ENCODE measurements at places on chromosomes 13 and 19. TPM values are rescaled to one million over a fixed set of nuclear protein-coding genes. Genes with fewer than 3 reads are reported as not detected.
A peak's percentile ranks its signal among the peaks of the same experiment; 100 is the strongest.

- no peak for DNase-seq
These were observed 79.0 kb upstream of the SLC7A1 start for GRCh38 chr13:29674532-29674931.

DNA sequence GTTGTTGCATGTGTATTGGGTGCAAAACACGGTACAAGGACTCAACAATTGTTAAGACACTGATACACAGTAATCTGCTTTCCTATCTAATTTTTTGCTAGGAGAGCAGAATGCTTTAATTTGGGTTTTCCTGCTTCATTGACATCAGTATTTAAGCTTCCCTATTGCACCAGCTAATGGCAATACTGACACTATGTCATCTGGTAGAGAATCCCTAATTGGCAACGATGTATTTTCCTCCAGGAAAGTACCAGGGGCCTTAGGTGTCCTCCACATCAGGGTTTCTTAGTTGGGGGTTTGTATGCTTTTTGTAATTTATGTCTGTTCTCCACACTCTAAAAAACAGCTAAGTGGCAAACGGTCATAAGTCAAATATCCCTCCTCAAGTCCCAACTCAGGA, 76.5 kb upstream of the FRY start:
- DNase-seq: no peak

The KLK7 gene
- total RNA-seq: not detected

- no peak for DNase-seq
These were observed 27.6 kb upstream of the MATK start for GRCh38 chr19:3813473-3814392.

DNA sequence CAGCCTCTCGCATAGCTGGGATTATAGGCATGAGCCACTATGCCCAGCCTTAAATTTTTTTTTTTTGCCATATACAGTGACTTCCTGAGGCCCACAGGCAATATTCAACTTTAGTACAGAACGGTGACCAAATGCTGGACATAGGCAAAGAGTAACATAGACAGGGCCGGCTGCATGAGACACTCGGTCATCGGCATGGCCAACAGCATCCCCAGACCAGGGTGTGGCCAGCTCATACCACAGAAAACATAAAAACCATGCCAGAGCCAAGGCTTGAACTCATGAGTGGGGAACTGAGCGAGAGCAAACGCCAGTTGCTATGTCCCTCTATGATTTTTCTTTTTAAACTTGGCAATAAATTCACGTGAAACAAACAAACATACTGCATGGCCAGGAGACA, 17.0 kb downstream of the KANK2 start:
- DNase-seq: no peak

The CGB2 gene
- total RNA-seq: not detected

The PTH2 gene
- not detected for total RNA-seq

The ZFP82 gene
- 1.6 TPM for total RNA-seq

DNA sequence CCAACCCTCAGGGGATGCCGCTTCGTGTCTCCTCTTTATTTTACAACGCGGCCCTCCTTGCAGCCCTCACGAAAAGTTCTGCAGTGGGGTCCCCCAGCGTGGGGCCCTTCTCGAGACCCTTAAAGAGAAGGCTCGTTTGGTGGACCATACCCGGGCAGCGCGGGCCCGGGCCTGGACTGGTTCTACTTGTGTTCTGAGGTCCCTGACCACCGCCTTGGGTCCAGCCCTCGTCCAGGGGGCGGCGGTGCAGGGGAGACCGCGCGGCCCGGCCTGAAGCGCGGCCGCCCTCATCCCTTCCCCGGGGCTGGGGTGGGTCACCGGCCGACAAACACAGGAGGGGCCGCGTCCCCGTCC, 400 bp upstream of the SERP2 start:
- no peak for DNase-seq

- no peak for DNase-seq
These were observed 30.1 kb upstream of the OBI1 start for GRCh38 chr13:78689011-78689410.

DNA sequence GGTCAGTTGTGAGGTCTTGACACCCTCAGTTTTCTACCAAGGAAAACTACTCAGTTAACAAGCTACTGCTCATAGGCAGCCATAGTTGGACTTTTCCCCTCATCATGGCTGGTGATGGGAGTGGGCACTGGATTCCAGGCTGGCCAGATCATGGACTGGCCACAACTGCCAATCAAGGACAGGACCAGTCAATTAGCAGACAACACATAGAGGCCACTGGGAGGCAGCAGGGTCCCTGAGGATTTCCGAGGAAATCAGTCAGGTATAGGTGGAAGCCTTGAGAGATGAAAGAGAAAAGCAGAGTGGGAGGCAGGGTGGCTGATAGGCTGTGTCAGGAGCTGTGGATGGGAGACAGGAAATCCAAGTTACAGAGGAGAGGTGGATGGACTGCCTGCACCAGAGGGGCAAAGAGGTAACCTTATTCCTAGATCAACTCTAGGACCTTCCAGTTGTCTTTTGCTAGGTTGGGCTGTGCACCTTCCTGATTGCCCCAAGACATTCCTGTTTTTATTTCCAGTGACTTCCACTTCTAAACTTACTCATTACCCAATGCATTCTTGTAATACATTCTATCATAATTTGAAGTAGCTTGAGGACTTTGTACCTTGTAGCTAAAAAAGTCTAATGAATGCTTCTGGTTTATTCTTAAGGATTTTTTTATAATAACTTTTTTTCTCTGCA, 361.8 kb downstream of the KCNRG start:
- no peak for DNase-seq

GRCh38 chr13:32984857-32985626, 31.2 kb upstream of the KL start:
- DNase-seq: peak; percentile 21

The ITM2B gene
- 473 TPM for total RNA-seq

- DNase-seq: peak; percentile 31
These were observed 427 bp downstream of the ZNF160 start for GRCh38 chr19:53102756-53103233.

The OXGR1 gene
- 2.0 TPM for total RNA-seq

The SLITRK5 gene
- total RNA-seq: 0.24 TPM

DNA sequence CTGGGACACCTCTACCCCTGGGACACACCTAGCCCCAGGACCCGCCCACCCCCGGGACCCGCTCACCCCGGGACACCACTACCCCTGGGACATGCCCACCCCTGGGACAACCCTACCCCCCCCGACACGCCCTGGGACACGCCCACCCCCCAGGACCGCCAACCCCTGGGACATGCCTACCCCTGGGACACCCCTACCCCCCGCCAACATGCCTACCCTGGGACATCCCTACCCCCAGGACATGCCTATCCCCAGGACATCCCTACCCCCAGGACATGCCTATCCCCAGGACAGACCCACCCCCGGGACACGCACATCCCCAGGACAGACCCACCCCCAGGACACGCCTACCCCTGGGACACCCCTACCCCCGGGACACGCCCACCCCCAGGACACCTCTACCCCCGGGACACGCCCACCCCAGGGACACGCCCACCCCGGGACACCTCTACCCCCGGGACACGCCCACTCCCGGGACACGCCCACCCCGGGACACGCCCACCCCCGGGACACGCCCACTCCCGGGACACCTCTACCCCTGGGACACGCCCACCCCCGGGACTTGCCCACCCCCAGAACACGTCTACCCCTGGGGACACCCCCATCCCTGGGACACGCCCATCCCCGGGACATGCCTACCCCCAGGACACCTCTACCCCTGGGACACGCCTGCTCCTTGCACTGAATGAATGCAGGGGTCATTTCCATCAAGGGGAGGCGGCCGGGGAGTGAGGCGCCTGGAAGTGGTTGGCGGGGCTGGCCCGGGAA, 32.3 kb downstream of the ADPRHL1 start:
- DNase-seq: no peak

DNA sequence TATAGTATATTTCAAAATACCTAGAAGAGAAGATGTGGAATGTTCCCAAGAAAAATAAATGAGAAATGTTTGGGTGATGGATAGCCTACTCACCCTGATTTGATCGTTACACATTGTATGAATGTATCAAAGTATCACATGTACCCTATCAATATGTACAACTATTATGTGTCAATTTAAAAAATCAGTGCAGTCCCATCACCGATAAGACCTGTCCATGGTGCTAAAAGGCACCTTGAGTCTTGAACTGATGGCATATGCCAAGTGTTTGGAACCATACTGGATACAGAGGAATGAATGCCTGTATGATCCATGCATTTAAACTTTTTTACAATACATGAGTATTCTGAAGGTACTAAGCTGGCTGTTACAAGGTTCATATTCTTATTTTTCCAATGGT, 50.2 kb upstream of the ZNF835 start:
- DNase-seq: no peak

DNA sequence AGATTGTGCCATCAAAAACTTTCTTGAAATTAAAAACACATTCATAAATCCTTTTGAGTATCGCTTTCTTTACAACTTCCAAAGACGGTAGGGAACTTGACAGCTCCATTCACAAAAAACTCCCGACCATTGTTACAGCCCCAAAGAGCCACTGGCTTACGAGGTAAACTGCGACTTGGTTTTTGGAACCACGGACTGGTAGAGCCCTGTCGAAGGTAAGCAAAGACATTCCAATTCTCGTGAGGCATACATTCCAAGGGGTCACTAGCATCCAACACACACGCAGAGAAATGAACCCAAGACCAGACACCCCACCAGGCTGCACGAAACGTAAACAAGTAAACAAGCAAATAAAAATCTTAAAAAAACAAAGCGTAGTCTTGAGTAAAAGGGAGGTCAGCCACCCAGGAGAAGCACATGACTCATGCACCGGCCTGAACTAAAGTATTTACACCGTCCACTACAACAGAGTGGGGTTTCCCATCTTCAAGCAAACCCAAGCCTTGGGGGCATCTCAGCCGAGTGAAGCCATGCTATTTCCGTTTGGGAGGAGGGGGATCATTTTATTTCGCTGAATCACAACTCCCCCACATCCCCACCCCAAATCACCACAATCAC, 1.4 kb downstream of the BRD4 start:
- no peak for DNase-seq

DNA sequence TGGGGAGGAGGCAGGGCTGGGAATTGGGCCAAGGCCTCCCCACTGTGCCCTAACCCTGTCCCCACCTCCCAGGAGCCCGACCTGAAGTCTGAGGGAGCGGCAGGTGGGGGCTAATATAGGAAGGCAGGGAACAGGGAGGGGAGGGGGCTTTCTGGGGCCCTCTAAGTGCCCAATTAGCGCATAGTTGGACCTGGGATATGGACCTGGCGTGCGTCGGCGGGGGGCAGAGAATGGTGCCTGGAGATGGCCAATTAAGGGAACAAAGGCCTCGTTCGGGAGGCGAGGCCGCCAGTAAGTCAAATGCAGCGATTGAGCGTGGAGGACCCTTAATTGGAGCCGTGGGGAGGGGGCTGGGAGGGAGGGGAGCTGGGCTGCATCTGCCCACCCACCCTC, at the start of gene C19orf85:
TSS of gene C19orf85 (minus strand) at position 90 of the 393 bp plus-strand sequence. CDS start 197 bp downstream, outside the sequence.
- no peak for DNase-seq

DNA sequence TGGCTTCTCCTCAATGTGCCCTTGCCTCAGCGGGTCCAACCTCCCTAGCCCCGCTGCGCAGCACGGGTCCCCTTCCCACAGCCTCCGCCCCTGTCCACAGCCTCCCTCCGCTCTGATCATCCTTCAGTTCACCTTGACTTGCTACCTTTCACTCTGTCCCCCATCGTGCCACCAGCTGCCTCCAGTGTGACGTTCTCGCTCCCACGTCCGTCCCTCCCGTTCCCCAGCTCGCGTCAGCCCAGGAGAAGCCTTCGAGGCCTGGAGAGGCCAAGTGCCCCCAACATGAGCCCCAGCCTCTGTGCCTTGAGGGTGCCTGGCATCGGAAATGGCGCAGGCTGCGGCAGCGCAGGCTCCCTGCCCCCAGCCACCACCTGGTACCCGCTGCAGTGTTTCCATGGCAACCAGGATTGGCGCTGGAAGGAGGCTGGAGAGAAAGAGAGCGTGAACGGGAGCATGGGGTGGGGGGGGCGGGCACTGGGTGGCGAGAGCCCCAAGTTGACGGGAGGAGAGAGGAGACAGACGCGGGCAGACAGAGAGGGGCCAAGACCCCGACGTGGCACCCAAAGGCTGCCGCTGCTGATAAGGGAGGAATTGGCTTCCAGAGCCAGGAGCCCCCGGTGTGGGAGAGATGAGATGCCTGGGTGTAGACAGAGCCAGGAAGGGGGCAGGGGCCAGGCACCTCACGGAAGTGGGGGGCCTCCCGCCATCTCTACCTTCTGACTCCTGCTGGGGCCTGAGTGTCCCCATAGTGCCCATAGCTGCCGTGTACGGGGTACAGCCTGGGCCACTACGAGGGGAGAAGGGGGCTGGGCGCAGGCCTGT, 844 bp upstream of the ASPDH start:
- DNase-seq: no peak

GRCh38 chr13:100382785-100383184, 205.8 kb downstream of the GGACT start:
- DNase-seq: no peak

DNA sequence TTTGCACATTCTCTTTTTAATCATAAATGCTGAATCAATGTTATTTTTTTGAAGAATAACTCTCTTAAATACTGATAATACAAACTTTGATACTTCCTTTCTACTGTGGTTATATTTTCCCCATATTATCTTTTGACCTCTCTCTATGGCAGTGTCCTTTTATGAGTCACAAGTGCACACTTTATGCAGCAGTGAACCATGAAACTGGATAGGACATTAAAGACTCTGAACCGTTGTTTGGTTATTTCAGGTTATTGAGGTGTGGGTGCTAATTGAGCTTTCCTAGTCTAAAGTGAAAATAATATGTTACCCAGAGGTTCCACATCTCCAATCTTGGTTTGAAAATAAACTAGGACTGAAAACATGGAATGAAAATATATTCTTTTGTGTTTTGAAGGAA, 71.4 kb downstream of the DGKH start:
- no peak for DNase-seq

GRCh38 chr19:19418555-19419260, 13.2 kb downstream of the GATAD2A start:
- DNase-seq: no peak

DNA sequence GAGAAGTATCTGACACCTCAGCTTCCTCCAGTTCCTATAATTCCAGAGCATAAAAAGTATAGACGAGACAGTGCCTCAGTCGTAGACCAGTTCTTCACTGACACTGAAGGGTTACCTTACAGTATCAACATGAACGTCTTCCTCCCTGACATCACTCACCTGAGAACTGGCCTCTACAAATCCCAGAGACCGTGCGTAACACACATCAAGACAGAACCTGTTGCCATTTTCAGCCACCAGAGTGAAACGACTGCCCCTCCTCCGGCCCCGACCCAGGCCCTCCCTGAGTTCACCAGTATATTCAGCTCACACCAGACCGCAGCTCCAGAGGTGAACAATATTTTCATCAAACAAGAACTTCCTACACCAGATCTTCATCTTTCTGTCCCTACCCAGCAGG, 3.1 kb downstream of the KLF5 start:
- DNase-seq: no peak

DNA sequence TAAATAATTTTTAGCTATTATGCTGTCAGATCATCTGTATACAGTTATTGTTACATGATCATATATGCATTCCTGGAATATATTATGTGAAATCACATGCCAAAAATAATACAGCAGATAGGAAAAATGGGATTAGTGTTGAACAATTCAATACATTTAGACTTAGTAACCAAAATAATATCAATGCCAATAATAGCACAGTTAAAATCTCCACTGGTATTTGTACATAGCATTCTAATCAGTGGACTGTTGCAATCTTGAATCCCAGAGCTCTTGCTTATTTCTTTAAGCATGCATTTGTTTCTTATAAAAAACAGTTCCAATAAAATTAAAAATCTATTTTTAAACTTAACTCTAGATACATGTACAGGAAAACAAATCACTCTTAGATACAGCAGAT, 2772.2 kb downstream of the PCDH9 start:
- no peak for DNase-seq

The JUNB gene
- total RNA-seq: 169 TPM

The ZNF559 gene
- total RNA-seq: 3.6 TPM

- DNase-seq: no peak
These were observed 106.3 kb downstream of the KCTD15 start for GRCh38 chr19:33902802-33903488.
